Activated CD8-positive, alpha-beta memory T cell treated with anti-CD3 and anti-CD28 coated beads, Interleukin-2, amount 10 ng/mL, durations not matched to agents 7 days and 5 days (primary cell): ENCODE measurements at places on chromosomes 12 and 14.

DNA sequence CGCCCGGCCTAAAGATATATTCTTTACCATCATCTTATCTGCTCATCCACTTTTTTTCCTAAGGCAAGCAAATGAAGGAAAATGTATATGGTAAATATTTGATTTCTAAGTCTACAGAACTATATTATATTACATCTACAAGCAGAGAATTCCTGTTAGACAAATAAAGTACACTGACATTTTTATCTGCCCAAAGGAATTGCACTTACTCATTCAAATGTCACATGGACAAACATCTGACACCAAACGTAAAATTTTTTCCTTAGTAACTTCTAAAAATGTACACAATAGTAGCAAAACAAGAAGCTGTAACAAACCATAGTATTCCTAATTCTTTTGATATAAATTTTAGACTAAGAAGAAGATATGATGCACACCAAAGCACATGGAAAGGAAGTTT lies 51.0 kb downstream of the SPPL3 start:
- DNase-seq, result no peak

DNA sequence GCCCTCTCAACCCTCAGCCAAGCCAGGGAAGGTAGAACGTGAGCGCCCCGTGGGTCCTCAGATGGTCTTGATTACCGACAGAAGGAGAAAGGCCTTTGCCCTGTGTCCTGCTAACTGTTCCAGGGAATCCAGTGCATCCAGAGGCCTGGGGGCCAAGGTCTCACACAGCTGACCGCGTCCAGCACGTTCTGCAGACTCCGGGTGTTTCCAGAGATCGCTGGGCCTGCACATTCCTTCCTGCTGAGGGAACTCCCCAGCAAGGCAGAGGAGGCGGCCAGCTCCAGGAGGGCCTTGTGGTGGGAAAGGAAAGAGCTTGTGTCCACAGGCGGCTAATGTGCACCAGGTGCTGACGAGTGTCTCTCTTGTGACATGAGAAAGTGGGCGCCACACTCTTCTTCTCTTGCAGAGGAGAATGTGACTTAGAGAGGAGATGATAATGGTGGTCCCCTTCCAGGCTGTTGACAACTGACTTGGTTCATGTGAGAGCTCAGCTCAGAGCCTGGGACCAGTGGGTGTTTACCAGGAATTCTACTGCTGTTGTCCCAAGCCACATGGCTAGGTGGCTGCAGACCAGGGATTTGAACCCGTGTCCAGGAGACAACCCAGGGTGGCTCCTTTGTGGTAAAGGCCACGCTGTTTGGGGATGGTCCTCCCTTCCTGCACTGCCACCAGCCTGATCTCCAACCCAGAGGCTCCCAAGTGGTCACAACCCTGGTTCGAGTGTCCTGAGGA lies 46.8 kb upstream of the DLK1 start:
- DNase-seq, result no peak

DNA sequence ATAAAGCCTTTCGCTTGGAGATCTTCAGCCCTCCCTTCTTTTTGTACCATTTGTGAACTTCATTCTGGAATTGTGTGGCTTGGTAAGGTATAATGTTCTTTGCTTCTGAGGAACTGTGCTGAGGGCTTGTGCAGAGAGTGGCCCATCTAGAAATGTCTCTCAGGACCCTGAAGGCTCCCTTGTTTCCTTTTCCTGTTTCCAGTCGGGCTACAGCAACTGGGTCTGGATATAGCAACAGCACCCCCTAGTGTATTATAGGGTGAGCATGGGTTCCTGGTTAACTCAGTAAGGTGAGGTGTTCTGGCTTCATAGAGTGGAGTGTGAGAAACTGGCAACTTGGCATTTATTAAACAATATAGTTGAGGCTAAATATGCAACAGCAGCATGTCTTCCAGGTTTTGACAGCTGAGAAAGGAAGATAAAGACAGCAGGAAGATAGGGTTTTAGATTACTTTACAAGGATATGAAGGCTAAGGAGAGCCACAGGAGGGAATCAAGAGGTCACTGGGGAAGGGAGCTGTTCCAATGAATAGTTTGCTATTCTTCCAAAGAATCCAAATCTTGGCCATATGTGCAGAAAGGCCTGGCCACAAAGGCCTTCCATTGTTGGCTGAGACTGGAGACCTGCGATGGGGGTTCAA lies 49.1 kb upstream of the RNU6-8 start:
- DNase-seq, result peak; percentile 66

GRCh38 chr12:8871068-8871467 lies 43.2 kb upstream of the PHC1 start:
- no peak for DNase-seq

DNA sequence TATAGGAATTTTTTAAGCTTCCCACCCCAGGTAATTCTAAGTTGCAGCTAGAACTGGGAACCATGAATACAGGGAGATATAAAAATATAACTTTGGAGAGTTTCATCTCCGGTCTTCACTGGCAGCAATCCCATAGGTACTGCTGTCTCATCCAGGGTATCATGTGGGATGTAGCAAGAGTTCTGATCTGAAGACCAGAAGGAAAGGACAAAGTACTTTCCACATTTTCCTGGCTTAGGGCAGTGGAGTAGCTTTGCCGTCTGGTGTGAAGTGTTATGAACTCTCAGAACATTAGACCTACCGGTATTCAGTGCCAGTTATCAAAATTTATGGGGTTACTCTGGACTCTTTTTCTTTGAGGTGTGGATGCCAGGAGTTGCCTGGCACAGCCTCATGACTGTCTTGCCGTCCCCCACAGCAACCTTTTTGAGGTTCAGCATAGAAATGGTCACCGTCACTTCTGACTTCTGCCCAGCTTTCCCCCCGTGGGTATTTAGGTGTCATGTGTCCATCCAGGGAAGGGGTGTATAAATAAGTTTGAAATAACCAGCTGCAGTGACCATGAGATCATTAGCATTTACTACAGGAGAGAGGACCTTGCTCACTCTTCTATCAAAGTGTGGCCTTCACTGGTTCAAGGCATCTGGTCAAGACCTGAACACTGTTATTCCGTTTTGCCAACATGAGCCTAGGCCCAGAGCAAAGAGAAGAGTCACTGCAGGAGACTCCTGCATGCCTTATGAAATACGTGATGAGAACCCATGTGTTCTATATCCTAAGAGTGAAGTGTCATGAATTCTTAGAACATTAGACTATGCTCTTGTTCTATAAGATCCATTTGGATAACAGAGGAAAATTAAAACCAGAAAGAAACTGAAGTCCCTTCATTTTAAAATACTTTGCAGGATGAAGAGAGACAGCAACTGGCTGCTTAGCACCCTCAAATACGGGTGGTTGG lies 22.2 kb downstream of the TMEM233 start:
- no peak for DNase-seq
